BE2C (cell line): ENCODE measurements at places on chromosomes 3 and 15.

GRCh38 chr3:119220970-119221667, 19.6 kb downstream of the B4GALT4 start:
- DNase-seq: no peak

- no peak for DNase-seq
These were observed 80.2 kb upstream of the PXYLP1 start for GRCh38 chr3:141151439-141151838.

GRCh38 chr3:11089931-11090330, 64.4 kb upstream of the HRH1 start:
- no peak for DNase-seq

DNA sequence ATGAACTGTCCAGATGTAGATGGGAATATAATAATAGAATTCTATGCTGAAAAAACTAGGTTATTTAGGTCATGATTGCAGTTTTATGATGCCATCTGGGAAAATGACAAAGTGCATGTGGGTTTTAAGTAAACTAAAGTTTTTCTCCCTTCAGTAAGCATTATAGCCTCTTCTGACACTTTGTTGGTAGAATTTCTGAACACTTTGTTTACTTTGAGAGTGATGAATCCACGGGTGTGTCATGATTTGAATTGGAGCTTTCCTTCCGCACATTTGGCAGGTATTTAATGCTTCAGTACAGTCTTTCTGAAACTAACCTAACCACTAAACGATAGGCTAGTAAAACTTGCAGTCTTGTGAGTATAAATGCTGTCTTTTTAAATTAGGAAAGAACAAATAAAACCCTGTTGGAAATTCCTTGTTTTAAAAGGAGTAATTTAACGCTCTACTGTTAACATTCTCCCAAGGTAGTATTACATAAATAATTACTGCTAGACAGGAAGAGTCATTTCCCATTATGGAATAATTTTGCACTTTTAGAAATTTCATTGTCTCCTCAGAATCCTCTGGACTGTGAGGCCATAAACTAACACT, 7.0 kb downstream of the FILIP1L start:
- no peak for DNase-seq

DNA sequence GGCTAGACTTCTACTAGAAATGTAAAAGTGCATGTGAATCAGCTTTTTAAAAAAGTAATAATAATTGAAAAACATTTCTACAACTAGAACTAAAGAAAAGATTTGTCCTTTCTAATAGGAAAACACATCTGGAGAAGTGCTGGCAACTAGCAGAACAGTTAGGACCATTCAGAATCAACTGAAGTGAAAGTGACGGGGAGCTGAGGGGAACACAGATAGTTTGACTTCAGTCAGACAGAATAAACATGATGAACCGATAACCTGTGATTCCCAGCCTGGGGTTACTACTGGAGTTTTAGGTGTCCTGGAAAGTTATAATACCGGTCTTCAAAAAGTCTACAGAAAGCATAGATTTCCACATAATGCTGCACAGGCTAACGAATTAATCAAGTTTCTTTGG, 28.1 kb downstream of the OPA1 start:
- peak; percentile 11 for DNase-seq

GRCh38 chr3:114336122-114336697, 42.4 kb downstream of the TIGIT start:
- no peak for DNase-seq

- no peak for DNase-seq
These were observed 16.0 kb downstream of the ROBO2 start for GRCh38 chr3:77055841-77056341.

GRCh38 chr3:195162033-195162669, 108.8 kb downstream of the XXYLT1 start:
- DNase-seq: no peak

GRCh38 chr15:60280259-60280658, 117.5 kb downstream of the ANXA2 start:
- DNase-seq: no peak

- no peak for DNase-seq
These were observed 17.0 kb downstream of the EOGT start for GRCh38 chr3:68996356-68996995.

- no peak for DNase-seq
These were observed 160.0 kb downstream of the EDEM1 start for GRCh38 chr3:5347486-5347885.

- DNase-seq: no peak
These were observed 556.0 kb downstream of the ROBO1 start for GRCh38 chr3:79211586-79212359.

GRCh38 chr3:87390821-87391220, 114.4 kb upstream of the POU1F1 start:
- no peak for DNase-seq

DNA sequence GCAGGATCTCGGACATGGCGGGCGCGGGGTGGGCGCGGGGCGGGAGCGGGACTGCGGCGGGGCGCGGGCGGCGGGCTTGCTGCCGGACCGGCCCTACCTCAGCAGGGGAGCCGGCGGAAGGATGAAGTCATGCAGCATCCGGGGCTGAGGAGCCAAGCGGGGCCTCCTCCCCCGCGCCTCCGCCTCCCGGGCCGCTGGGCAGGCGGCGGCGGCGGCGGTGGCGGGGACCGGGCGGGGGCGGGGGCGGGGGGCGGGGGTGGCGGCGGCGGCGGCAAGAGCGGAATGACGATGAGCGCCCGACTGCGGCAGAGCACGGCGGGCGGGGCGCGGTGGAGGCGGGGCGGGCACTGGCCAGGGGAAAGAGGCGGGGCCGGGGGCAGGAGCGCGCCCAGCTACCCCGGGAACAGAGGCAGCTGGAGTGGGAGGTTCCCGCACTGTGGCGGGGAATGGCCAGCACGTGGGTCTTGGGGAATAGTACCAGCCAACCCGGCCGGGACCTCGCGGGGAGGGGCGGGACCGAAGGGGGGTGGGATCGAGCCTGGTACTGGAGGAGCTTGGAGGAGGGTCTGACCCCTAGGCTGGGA, at the start of gene CAMK2N2:
Gene CAMK2N2, minus strand, starts transcription at position 284 of the 584 bp plus-strand sequence. Its CDS starts 268 bp downstream, at position 16.
- DNase-seq: peak; percentile 96

DNA sequence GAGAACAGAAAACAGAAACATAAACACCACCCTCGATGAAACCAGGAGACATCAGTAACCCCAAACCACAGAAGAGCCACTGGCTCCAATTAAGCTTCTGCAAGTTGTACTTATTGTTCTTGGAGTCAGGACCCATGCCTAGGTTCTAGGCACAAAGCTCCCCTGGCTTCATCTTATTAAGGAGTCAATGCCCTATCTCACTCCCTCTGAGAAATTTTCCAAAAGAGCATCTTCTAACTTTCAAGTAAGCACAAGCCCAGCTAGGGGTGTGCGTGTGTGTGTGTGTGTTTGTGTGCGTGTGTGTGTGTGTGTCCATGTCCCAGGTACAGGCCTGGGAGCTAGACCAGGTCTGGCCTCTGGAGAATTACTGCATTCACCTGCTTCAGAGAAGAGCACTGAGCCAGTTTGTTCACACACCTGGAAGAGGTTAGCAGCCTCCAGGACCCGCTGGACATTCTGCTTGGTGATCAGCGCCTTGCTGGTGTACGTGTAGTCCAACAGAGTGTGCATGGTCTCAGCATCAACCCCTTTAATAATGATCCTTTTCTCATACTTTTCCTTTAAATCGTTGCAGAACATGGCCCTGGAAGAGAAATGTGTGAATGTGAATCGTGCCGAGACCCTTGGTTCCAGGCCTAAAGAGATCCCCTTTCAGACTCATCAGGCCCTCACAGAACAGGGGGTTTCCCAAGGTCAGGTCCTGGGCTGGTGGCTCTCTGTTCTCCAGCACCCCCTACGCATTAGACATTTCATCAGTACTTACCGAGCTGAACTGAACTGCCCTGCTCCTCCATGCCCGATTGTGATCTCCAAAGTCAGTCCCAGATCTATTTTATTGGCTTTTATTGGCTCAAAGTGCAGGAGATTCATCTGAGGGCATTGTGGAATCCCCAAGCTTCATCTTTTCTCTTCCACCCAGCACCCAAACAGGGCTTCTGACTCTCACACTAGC, 27.8 kb downstream of the KLHL6 start:
- DNase-seq: no peak

DNA sequence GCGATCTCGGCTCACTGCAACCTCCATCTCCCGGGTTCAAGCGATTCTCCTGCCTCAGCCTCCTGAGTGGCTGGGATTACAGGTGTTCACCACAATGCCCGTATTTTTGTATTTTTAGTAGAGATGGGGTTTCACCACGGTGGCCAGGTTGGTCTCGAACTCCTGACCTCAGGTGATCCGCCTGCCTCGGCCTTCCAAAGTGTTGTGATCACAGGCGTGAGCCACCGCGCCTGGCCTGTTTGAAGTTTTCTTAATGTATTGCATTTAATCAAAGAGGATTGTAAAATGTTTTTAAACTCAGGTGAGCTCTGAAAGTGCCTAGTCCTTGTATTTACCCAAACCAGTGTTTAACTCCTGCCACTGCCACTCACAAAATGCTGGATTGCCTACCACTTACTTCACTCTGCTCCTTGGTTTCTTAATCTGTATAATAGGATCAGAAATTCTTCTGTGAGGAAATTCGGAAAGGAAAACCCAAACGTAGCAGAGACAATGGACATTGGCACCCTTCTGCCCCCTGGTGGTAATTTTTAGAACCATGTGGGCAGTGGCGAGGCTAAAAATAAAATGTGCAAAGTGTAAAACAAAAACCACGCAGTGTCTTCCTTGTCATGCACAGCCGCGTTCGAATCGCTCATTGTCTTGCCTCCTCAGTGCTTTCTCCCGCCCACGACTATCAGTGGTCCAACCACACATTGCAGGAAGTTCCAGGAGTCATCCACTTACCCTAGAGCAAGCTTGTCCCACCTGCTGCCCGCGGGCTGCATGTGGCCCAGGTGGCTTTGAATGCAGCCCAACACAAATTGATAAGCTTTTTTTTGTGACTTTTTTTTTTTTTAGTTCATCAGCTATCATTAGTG, 27.3 kb downstream of the CEP19 start:
- peak; percentile 64 for DNase-seq

DNA sequence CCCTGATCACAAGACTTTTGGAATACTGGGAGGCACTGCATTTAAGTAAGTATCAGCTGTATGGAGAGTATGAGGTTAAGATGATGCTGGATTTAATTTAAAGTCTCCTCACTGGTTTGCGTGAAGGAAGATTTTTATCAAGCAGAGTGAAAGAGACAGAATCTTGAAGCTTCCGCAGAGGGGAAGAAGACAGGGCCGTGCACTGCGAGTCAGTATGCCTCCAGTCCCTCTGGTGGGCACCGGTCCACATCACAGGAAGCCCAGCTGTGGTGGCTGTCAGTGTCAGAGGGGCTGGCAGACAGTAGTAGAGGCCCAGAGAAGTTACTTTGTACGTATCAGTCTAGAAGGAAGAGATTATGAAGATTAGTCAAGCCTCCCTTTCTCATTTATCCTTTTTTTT, 379.0 kb upstream of the TPRG1 start:
- peak; percentile 54 for DNase-seq

- peak; percentile 89 for DNase-seq
These were observed 118.1 kb downstream of the TBC1D2B start for GRCh38 chr15:77959432-77959879.

DNA sequence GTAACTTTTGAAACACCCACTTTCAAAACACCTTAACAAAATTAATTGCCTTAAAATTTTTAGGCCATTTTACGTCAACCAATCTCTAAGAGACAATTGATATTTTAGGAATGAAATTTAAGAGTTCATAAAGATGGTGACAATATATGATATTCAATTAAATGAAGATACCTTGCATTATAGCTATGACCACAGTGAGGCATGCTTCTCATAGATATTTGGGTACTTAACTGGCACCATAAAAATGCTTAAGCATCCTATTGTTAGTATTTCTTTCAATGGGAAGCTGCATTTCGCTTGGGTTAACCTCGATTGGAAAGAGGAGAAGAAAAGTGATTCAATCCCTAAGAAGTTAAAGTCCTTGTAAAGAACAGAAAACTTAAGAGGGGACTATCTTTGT, 209.0 kb downstream of the GAP43 start:
- no peak for DNase-seq

DNA sequence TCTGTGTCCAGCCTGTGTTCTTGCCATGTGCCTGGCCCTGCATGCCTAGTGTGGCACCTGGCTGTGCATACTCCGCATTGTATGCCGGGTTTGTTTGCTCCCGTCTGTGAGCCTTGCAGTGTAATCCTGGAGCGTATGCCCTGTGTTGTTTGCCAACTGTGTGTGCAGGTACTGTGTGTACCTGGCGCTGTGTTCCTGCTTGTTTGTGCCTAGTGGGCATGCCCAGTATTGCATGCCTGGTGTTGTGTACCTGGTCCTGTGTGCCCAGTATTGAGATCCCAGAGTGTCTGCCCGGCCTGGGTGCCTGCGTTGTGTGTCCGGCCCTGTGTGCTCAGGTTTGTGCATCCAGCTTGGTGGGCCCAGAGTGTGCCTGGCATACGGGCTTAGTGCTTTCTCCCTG, 54.5 kb upstream of the CHRNA7 start:
- DNase-seq: peak; percentile 34

DNA sequence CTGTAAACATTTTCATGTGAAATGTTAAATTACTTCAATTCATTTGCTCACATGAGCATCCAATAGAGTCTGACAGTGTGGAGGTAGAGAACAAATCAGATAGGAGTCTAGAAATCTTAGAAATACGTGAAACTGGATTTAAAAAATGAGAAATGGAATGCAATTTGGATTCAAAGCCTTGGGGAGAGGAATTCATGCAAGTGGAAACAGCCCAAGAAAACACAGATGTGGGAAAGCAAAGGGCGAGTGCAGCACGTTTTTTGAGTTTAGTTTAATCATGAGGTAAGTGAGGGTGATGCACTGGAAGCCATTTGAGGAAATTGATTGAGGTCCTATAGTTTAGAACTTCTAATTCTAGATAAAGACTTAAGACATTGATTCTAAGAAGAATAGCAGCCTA, 434.7 kb downstream of the C3orf38 start:
- DNase-seq: no peak

DNA sequence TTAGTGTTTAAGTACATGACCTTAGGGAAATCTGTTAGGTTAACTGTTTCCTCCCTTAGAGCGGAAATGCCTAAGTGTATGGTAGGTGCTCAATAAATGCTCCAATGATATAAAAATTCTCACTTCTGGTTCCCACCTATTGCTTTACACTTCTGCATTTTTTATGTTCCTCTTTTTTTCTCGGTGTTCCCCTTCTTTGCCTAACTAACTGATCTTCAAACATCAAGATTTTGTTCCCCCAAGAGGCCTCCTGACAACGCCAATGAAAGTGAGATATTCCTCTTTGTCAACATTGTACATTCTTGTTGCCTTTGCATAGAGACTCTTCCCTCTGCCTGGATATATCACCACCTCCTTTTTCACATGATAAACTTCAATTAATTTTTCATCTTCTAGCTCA, 17.4 kb downstream of the SLC35A5 start:
- no peak for DNase-seq
